ENCODE measurements at places on chromosomes 1 and 21.

- no peak for DNase-seq
Observed at GRCh38 chr1:165699577-165699976, 1.2 kb upstream of the ALDH9A1 start.

GRCh38 chr1:185512442-185512841, 195.4 kb upstream of the IVNS1ABP start:
- DNase-seq: no peak

DNA sequence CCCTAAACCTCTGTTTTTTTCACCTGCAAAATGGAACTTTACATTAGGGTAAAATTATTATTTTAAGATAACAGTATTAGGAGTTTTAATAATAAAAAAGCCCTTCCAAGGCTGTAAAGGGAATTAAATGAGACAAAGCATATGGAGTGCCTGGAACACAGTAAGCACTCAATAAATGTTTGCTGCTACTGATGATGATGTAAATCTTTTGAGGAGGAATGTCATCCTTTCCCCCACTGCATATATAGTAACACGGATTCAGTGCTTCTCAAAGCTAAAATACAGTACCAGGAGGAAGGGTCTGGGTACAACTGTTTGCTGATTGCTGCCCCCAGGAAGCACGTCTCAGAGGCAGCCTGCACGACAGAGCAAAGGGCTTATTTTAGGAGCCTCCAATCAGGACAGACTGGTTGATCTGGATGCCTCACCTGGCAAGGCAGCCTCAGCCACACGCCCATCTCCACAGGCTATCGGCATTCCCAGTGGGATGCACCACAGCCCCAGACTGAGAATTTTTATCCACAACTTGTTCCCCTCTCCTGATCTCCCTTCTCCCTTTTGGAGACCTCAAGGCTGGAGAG, 64.4 kb downstream of the GADD45A start:
- no peak for DNase-seq

DNA sequence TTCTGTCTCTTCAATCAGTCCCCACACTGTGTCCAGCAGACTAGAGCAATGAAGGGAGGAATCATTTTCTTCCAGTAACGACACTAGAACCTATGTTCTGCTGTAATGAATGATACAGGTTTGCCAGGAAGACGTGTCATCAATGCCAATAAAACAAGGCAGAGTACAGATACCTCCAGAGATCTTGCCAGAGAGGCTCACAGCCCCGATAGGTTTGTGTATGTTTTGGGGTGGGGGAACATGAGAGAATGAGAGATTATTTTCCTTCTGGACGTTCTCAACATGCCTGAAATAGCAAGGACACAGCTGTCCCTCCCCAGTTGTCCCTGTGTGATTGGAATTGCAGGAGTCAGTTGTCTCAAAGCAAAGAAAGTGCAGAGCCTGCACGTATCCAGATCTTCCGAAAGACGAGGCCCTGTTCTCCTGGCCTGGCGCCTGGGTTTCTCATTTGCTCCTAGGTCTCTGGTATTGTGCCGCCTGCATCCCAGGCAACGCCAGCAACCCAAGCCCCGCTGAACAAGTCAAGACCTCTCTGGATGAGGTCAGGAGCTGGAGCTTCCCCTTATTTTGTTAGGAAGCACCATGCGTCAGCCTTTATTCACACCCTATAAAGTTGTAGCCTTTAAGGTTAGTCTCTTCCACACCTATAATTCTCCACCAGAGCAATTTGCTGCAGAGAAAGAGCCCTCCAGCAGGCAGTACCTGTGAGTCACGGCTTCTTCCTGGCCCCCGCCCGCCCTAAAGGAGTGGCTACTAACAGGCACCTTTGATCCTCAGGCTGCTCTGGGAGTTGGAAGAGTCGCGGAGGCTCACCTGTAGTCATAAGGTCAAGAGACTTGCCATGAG, 130.5 kb downstream of the TOMM20 start:
- DNase-seq: no peak

Data from thymus (tissue), 14 donors.